ENCODE measurements at places on chromosomes 1 and 21.

DNA sequence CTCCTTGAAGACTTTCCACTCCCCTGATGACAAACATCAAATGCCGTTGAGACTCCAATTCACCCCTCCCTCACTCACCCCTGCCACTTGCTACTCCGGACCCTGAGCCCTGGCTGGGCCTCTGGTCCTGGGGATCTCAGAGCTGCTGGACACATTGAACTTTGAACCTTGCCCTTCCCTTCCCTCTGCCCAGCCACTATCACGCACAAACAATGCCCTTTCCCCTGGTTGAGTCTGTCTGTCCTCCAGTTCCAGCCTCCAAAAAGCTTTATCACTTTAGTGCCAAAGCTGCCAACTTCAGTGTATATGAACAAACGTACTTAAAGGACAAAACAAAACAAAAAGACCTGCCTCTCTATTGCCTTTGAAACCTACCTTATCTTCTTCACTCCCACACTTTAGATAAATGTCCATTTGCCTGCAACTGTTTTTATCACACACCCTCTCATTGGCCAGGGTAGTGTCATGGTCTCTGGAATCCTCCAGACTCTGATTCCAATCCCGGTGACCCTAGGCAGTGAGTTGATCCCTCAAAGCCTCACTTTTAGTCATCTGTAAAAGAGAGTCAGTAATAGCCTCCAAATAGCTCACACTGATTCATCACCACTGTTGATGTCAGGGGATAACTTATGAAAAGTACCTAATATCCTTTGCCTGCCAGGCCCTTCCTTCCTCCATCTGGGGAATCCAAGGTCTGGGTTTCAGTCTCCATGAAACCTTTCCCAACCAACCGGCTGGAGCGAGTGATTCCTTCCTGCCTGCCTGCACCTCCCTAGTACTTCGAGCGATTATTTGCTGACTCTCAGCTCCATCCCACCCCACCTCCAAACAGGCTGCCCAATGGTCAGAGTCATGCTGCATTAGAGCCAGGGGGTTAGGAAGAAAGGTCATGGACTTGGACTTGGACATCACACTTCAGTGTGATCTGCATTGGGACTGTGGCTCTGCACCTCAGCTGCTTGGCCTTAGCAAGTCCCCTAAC, 15.9 kb upstream of the SPOCD1 start:
- DNase-seq, result no peak

GRCh38 chr1:49527606-49528305, 496.0 kb downstream of the AGBL4 start:
- no peak for DNase-seq

GRCh38 chr21:27189870-27190269, 223.0 kb upstream of the ADAMTS5 start:
- DNase-seq, result no peak

- DNase-seq, result no peak
Observed at GRCh38 chr1:11654137-11654938, at the start of the genes FBXO2 and FBXO44. TSS of gene FBXO2 (minus strand) at chr1:11654429. CDS start at chr1:11654340, 89 bp downstream. TSS of gene FBXO44 (plus strand) at chr1:11654877. CDS start at chr1:11655836, 959 bp downstream.

GRCh38 chr1:53112271-53112774, 30.1 kb downstream of the SLC1A7 start:
- DNase-seq, result no peak

DNA sequence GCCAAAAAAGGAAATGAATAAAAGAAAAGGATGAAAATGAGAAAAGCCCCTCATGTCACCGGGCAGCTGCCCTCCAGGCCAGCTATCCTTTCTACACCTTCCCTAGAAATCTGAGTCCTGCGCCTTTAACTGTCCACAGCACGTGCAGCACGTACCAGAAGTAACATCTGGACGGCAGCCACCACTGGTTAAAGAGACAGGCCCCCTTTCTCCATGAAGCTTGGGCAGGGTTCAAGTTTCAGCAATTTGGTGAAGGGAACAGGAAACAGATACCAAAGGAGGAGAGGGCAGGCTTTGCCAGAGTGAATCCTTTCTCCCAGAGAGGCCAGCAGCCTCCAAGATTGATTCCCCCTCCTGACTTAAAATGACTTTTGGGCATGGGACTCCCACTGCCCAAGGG, 3.6 kb upstream of the KIAA2013 start:
- no peak for DNase-seq

GRCh38 chr1:58283388-58284224, 262.9 kb downstream of the OMA1 start:
- no peak for DNase-seq

DNA sequence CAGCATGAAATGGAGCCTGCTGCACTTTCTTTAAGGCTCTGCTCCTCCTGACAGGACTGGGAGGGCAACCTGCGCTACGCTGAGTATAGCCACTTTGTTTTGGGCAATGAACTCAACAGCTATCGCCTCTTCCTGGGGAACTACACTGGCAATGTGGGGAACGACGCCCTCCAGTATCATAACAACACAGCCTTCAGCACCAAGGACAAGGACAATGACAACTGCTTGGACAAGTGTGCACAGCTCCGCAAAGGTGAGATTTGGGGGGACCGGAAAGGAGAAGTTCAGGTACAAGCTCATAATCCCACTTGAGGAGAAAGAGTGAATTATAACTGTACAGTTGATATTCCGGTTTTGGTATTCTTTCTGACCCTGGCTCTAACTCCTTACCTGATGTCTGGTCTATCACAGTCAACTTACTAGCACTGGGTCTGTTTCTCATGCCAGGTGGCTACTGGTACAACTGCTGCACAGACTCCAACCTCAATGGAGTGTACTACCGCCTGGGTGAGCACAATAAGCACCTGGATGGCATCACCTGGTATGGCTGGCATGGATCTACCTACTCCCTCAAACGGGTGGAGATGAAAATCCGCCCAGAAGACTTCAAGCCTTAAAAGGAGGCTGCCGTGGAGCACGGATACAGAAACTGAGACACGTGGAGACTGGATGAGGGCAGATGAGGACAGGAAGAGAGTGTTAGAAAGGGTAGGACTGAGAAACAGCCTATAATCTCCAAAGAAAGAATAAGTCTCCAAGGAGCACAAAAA, 5.4 kb downstream of the ANGPTL7 start:
- no peak for DNase-seq

GRCh38 chr1:43867976-43868740, 65.4 kb upstream of the ARTN start:
- peak; percentile 88 for DNase-seq

GRCh38 chr1:205504311-205505075, at the start of gene CDK18:
TSS of gene CDK18 (plus strand) at chr1:205504669. CDS start at chr1:205523168, 18,499 bp downstream.
- DNase-seq, result peak; percentile 81

DNA sequence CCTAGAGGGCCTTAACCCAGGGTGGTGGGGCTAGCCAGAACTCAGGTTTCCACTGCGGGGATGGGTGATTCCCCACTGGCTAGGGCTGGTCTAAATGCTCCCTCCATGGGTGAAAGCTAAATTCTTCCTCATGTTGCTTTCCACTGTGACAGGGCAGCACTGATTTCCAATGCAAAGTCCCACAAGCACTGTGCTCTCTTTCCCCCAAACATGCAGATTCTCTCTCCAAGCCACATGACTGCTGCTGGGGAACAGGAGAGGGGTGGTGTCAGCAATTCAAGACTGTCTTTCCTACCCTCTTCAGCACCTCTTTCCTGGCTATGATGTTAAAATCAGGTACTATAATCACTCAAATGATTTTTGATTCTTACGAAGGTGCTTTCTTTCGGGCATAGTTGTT, 215.5 kb downstream of the RWDD3 start:
- DNase-seq, result no peak
